NCI-H1436 (cell line): ENCODE measurements at places on chromosomes 7 and 10.
A peak's percentile ranks its signal among the peaks of the same experiment; 100 is the strongest.

DNA sequence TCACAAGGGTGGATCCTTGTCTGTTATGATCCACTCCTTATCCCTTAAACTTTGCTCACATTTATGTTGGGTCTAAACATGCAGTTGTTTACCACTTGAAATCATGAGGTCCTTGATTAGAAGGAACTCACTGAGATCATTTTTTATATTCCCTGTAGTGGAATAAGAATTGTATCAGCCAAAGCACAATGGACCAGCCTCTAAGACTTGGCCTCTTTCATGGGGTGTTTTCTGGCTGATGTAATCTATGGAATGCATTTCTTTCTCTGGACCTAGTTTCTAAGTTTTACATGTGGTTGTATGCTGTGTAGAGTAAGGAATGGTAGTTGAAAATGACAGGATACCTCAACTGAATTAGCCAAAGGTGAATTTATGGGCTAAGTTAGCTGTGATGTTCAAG lies 376.6 kb downstream of the SORCS3 start:
- no peak for DNase-seq

DNA sequence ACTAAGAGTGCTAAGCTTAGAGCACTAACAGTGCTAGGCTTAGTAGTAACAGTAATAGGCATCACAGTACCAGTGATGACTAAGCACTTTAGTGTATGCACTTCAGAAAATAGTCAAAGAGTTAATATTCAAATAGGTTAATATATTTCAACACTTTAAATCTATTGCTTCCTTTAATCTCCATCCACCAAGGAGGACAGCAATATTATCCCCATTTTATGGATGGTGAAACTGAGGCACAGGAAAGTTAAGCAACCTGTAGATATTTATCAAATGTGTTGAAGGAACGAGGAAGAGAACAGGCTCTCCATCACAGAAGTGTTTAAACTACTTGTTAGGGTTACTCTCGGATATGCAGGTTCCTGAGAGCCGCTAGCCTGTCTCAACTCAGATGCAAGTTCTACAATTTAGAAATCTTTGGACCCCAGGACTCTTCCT lies 165.5 kb downstream of the PRKAG2 start:
- DNase-seq, result no peak

DNA sequence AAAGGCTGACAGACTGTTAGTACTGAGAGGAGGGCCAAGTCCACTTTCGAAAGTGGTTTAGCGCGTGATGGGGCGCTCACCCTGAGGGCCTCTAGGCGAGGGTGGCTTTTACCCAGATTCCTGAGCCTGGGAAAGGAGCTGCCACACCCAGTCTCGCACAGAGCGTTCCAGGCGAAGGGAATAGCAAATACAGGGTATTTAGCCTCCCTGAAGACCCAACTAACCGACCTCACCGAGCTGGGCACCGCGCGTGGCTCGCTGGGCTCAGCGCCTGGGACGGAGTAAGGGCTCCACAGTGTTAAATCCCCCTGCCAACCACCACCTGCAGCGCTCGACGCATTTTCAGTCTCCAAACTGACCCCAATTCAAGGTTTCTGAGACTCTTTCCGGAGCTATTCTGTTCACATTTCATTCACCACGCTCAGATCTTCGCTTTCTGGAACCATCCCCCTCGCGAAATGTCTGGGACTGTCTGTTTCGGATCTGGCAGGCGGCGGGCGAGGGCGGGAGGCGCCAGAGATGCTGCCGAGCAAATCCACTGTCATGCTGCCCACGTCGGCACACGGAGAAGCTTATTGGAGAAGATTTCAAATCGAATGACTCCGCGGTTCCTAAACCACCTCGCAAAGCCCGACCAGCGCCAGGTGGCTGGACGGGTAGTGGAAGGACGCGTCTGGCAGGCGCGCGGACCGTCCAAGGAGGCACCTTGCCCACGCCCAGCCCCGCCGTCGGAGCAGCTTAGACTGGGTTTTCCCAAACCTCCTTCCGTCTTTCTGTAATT lies 1.4 kb upstream of the OSBPL3 start:
- peak; percentile 28 for DNase-seq

- DNase-seq, result peak; percentile 45
Observed at GRCh38 chr7:119482209-119482608, 790.8 kb upstream of the KCND2 start.

DNA sequence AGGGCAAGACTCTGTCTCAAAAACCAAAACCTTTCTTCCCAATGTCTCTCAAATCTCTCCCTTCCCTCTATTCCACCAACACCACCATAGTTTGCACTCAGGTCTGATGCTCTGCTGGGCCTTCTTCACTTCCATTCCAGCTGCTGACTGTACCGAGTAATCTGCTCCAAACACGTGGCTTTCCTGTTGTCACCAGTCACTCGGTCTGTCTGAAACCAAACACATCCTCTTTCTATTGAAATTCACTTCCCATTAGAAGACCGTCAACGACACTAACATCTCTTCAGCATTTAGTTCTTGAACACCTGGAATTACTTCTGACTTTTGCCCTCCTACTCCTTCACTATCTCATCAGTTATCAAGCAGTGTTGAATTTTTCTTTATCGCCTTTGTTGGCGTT lies 4.7 kb upstream of the NRF1 start:
- no peak for DNase-seq

- no peak for DNase-seq
Observed at GRCh38 chr7:155109121-155109520, 39.0 kb downstream of the HTR5A start.

DNA sequence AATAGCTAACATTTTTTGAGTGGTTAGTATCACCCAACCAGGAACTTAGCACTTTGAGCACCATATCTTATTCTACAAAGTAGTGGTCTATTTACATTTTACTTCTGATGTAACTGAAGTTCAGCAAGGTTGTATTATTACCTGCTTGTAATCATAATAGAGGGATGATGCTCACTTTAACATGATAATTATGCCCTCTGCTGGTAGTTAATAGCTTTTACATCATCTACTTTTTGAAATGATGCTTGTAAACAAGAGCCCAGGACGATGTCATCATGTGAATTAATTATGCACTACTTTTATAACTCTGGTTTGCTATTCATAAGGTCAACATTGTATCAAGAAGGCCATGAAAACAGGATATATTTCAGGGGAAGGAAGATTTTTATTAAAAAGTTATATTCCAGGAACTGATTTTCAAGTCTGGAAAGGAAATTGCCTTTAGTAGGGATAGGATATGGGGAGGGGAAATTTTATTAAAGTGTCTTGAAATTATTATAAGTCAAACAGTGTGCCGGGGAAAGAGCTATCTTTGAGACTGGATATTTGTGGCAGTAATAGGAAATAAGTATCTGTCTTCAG lies 80.3 kb upstream of the SCIN start:
- peak; percentile 81 for DNase-seq

GRCh38 chr10:120382360-120382759 lies 74.7 kb upstream of the PLPP4 start:
- no peak for DNase-seq

DNA sequence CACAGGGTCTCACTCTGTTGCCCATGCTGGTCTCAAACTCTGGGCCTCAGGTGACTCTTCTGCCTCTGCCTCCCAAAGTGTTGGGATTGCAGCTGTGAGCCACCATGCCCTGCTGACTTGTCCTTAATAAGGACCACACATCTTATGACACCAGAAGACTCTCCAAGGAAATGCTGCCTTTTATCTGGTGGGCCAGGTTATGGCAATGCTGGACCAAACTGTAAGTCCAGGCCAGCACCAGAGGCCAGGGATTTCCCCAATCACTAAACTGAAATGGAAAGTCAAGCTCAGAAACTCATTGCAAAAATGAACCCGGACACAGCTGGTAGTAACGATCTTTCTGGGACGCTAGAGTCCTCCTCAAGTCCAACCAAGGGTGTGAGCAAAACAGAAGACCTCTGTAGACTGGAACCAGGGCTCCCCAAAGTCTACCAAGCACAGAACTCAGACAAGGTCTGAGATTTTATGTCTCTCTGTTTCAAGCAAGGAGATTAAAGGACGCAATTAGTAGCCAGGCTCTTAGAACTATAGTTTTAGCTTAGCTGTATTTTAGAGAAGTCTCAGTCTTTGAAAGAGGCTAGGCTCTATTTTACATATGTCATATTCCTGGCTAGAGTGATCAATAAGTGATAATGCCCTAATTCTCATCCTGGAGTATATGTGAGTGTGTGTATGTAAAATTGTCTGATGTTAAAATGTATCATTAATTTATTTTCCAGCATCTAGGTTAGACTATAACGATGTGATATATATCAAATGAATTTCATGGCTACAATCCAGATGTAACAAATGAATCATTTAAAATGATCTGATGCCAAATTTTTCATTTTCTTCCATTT lies 74.0 kb upstream of the ITGB1 start:
- DNase-seq, result no peak
